Renal cortex interstitium (tissue), 15 donors: ENCODE measurements at places on chromosomes 2 and 18. TPM values are rescaled to one million over a fixed set of nuclear protein-coding genes. Genes with fewer than 3 reads are reported as not detected.

The COLEC11 gene
- 3.0 TPM for polyA plus RNA-seq

The ACMSD gene
- polyA plus RNA-seq: 43.0 TPM

The MC4R gene
- polyA plus RNA-seq: 0.33 TPM

The NTSR2 gene
- not detected for polyA plus RNA-seq

The PLGLB1 gene
- polyA plus RNA-seq: 20.2 TPM

The LINC00305 gene
- polyA plus RNA-seq: 4.3 TPM

The PLGLB2 gene
- polyA plus RNA-seq: 7.4 TPM

The SLC25A52 gene
- polyA plus RNA-seq: 0.42 TPM

The ZSWIM2 gene
- polyA plus RNA-seq: not detected

The CFC1 gene
- polyA plus RNA-seq: not detected

The LIPG gene
- polyA plus RNA-seq: 63.7 TPM
